ACHN (cell line): ENCODE measurements at places on chromosomes 12 and 14.

- no peak for DNase-seq
Measured at GRCh38 chr14:96754845-96755184, 42.4 kb upstream of the VRK1 start.

GRCh38 chr14:33617154-33617553, 333.7 kb downstream of the EGLN3 start:
- no peak for DNase-seq

GRCh38 chr14:51999084-51999483, 9.7 kb downstream of the RTRAF start:
- DNase-seq, result no peak

- DNase-seq, result no peak
Measured at GRCh38 chr12:52398176-52398575, 8.0 kb downstream of the KRT82 start.

- no peak for DNase-seq
Measured at GRCh38 chr12:21776175-21776574, 1.7 kb upstream of the KCNJ8 start.

DNA sequence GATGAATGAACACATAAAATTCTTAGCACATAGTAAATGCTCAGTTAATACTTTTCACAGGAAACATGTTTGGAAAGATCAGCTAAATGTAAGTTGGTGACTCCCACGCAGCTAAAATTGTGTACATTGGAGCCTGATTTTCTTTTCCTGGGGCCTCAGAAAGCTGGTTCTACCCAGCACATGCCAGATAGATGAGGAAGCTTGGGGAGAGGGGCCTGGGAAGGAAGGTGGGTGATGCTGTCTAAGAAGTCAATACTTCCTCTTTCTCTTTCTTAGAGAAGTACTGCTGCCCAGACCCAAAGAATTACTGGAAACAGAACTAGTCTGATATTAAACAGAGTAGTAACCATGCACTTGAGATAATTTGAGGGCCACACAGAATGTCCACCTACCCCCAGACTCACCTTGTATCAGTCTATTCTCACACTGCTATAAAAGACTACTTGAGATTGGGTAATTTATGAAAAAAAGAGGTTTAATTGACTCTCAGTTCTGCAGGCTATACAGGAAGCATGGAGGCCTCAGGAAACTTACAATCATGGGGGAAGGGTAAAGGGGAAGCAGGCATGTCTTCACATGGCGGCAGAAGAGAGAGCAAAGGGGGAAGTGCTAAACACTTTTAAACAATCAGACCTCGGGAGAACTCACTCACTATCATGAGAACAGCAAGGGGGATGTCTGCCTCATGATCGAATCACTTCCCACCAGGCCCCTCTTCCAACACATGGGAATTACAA, 123.3 kb upstream of the MED13L start:
- no peak for DNase-seq

GRCh38 chr12:112025808-112026375, 12.7 kb downstream of the ERP29 start:
- DNase-seq, result no peak

DNA sequence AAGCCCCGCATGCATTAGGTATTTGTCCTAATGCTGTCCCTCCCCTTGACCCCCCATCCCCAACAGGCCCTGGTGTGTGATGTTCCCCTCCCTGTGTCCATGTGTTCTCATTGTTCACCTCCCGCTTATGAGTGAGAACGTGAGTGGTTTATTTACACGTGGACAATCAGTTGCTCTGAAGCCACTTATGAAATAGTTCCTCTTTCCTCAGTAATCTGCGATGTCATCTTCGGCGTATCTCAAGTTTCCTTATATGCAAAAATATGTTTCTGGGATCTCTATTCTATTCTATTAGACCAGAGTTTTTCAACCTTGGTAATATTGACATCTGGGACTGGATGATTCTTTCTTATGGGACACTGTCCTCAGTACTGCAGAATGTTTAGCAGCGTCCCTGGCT, 56.0 kb upstream of the DCD start:
- DNase-seq, result no peak

DNA sequence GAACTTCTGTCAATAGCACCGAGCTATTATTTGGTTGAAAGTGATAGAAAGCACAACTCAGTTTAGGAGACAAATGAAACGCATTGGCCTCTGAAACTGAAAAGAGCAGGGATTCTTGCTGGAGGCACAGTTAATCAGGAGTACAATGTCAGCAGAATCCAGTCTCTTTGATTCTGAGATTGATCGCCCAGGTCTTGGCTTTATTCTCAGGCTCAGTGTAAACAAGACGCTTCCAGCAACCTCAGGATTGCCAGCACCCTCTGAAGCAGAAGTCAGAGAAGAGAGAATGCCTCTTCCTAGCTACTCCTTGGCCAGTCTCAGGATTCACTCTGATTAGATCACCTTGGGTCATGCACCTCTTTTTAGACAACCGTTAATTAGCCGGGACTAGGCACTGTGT, 11.8 kb upstream of the OTUB2 start:
- no peak for DNase-seq

- no peak for DNase-seq
Measured at GRCh38 chr12:109535863-109536250, 37.4 kb downstream of the MMAB start.

DNA sequence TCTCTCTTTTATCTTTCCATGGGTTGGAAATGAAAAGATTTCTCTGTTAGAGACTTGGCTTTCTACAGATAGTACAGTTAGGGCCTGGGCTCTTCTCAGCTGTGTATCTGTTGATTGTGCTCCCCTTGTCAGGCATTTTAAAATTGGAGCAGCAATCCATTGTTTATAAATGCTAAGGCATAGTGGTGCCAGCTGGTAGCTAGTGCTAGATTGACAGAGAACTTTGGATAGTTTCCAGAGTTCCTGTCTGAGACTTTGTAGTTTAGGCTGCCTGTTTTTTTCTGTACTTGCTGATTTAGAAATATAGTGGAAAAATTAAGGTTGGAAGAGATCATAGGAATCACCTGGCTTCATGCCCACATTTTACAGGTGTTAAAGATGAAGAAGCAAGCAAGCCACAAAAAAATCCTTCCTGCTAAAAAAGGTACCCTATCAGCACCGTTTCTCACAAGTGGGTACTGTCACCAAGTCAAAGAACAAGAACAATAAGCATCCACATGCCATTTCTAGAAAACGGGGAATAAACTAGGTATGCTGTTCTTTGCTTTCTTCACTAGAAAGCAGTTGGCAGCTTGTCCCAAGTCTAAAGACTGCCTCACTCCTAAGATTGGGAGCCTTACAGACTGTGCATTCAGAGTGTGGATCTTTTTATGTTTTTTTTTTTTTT, 6.2 kb downstream of the TTLL5 start:
- DNase-seq, result no peak

DNA sequence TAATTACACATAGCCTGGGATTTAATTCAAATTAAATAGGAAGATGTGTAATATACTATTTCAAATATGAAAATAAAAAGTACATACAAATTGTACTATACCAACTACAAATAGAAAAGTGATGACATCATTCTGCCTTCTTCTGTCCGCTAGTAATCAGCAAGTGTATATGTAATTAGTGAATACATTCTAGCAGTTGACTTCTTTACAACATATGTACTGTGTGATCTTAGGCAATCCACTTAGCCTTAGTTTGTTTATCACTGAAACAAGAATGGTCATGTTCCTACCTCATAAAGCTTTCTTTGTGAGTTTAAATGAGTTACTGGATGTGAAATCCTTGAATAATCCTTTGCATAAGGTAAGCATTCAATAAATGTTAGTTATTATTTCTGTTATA, 7.8 kb upstream of the LUM start:
- no peak for DNase-seq

GRCh38 chr12:53452159-53453077, 516 bp downstream of the PCBP2 start:
- DNase-seq, result peak; percentile 94

GRCh38 chr12:93609281-93610192, 37.1 kb downstream of the SOCS2 start:
- DNase-seq, result no peak

DNA sequence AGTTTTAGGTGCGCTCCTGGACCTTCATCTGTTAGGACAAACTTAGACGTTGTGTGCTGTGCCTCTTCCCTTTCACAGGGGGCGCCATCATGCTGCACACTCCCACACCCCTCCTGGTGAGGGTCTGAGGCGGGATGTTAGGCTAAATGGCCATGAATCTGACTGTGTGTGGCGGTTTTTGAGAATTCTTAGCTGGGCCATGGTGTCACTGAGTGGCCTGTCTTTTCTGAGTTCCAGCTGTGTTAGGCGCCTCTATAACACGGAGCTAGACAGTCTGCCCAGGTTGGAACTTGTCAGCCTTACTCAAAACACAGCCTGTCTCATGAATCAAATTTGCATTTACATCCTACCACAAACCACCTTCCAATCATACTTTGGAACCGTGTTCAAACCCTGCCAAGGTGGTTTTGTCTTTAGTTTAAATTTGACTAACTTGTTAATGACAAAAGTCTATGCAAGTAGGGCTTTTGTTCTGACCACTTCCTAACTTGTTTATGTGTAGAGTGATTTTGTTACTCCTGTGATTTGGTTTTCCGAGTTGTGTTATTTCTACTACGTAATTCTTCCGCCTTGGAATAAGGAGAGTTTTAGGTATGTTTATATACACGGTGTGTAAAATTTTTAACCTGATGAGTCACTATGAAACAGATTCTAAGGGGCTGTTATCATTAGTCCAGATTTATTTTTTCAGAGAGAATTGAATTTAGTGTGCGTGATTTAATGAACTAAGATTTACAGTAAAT, 19.6 kb downstream of the ACVR1B start:
- DNase-seq, result peak; percentile 72

- DNase-seq, result peak; percentile 91
Measured at GRCh38 chr12:76020281-76020680, 11.3 kb downstream of the PHLDA1 start.

- peak; percentile 42 for DNase-seq
Measured at GRCh38 chr12:127893895-127894609, 372.9 kb upstream of the TMEM132C start.

GRCh38 chr12:104740668-104741067, 217.4 kb downstream of the SLC41A2 start:
- DNase-seq, result no peak

DNA sequence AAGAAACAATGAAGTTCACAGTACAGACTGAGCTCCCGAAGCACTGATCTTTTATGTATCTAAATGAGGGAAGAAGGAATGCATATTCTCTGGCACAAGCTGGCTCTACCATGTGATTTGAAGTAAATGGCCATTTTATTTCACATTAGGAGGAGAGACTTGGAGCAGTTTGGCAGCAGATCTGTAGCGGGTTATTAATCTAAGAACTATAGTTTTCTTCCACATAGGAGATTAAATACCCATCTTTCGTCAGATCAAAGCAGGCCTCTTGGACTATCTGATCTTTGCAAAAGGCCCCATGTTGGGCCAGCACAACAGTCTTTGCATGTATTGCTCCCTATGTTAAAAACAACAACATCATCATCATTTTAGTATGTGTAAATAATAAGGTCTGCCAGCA, 477.8 kb downstream of the ZFP36L1 start:
- DNase-seq, result no peak

DNA sequence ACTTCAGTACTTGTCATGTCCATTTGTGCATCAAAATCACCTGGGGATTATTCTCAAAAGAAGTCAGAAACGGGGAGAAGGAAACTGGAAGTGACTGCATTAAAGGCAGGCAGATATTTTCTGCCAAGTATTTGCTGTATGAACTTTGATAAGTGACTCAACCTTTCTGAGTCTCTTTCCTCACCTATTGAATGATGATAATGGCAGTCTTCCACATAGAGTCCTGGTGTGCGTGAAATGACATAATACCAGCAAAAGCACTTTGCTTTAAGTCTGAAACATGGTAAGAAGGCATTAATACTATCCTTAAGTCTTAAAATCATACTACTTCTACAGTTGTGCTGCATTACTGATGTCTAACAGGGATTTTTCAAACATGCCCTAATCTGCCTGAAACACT, 278.5 kb downstream of the ADAMTS20 start:
- no peak for DNase-seq

- no peak for DNase-seq
Measured at GRCh38 chr12:76922866-76923265, 44.0 kb upstream of the CSRP2 start.

- DNase-seq, result no peak
Measured at GRCh38 chr14:99659333-99659741, 14.4 kb downstream of the HHIPL1 start.

GRCh38 chr14:90677484-90678050, 138.7 kb downstream of the TTC7B start:
- DNase-seq, result no peak

DNA sequence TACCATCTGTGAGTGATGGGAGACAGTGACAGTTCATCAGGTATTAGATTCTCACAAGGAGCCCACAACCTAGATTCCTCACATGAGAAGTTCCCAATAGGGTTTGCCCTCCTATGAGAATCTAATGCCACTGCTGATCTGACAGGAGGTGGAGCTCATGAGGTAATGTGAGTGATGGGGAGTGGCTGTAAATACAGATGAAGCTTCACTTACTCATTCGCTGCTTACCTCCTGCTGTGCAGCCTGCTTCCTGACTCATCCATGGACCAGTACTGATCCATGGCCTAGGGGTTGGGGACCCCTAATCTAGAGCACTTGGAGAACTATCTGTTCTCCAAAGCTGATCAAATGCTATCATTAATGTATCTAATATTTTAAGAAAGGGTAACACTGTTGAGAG, 17.7 kb downstream of the CLEC2D start:
- peak; percentile 83 for DNase-seq

DNA sequence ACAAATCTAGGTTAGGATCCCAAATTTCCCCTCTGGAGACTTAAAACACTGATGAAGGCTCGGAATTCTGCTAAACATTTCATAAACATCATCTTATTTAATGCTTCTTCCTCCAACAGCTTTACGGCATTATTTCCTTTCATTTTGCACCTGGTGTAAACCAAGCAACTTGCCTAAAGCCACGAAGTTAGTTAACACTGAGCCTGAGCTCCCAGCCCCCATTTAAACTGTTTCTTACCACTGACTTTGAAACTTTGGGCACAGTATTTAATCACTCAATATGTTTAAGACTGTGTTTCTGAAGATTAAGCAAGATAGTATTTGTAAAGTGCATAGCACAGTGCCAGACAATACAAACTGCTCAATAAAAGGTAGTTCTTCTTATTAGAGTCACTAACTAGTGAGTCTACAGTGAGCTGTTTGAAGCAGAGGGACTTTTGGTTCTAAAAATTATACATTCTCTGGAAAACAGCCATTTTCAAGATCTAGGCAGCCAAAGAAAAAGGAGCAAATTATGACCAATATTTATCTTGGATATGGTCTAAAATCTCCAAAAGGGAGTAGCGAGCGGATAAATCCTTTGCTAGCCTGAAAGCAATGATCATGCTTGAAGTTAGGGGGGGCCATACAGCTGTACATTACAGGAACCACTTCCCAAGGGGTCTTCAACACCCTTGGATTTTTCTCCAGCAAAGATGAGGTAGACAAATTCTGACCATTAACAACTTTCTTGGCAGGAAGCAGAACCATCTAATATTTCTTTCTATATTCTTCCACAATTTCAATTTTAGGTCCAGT, 4.0 kb downstream of the EGLN3 start:
- DNase-seq, result no peak

- no peak for DNase-seq
Measured at GRCh38 chr12:67661311-67662021, 12.9 kb downstream of the DYRK2 start.

DNA sequence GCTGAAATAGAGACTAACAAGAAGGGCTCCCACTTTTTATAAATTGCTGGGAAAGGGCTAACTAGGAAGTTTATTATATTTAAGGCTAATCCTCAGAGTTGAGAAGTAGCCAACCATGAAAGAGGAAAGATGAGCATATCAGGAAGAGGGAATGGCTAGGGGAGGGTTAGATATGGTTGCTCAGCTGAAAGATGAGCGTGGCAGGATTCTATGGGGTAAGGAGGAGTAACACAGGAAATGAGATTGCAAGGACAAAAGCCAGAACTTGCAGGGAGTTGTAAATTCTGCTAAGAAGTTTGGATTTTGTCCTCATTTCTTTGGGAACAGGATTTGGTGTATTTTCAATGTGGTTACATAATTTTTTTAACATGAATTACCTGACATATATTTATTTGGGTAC, 127.4 kb upstream of the ATP2B1 start:
- DNase-seq, result no peak
